H9 (cell line): ENCODE measurements at places on chromosomes 3 and 15. TPM values are rescaled to one million over a fixed set of nuclear protein-coding genes. Genes with fewer than 3 reads are reported as not detected.

The DAZL gene
- 21.2 and 21.7 TPM in 2 replicates for total RNA-seq

The ABCC5 gene
- total RNA-seq, result 32.5 and 37.6 TPM in 2 replicates

DNA sequence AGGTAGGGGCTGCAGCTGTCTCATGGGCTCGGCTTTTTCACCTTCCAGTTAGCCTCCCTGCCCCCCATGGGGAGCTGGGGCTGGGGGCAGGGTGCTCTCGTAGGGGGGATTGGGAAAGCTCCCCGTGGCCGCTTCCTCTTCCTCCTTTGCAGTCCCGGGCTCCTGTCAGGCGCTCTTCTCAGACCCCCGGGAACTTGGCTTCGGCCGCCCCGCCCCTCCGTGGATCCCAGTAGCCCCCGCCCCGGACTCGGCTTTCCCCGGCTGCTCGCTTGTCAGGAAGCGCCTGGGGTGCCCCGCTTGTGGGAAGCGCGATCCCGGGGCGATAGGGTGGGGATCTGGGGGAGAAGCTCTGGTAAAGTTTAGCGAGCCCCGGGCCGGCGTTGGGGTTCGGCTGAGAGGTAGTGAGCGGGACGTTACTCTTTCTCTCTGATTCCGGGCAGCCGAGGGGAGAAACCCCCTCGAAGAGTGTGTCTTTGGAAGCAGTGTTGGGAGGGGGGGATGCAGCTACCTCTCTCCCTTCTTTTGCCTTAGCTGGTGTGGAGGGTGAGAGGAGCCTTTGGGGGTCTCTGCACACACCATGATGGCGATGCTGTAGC is 611 bp downstream of the PIAS1 start:
- peaks cover 2% of the 10 kb centered on the region; the same call in 1 of the 2 replicates for H3K4me1 ChIP-seq
- H3K4me3 ChIP-seq, result peak overlapping the region; percentile 90
- H3K27me3 ChIP-seq, result no peaks in the 10 kb centered on the region
- DNase-seq, result peak; percentile 71

- H3K4me1 ChIP-seq, result peaks cover 3% of the 10 kb centered on the region; the same call in 1 of the 2 replicates
- peaks cover 10% of the 10 kb centered on the region for H3K36me3 ChIP-seq
- no peak overlapping the region for H3K27ac ChIP-seq
- DNase-seq, result no peak
- no peak overlapping the region for H3K4me3 ChIP-seq
Observed at GRCh38 chr15:80564056-80564455, 131.1 kb upstream of the ABHD17C start.

DNA sequence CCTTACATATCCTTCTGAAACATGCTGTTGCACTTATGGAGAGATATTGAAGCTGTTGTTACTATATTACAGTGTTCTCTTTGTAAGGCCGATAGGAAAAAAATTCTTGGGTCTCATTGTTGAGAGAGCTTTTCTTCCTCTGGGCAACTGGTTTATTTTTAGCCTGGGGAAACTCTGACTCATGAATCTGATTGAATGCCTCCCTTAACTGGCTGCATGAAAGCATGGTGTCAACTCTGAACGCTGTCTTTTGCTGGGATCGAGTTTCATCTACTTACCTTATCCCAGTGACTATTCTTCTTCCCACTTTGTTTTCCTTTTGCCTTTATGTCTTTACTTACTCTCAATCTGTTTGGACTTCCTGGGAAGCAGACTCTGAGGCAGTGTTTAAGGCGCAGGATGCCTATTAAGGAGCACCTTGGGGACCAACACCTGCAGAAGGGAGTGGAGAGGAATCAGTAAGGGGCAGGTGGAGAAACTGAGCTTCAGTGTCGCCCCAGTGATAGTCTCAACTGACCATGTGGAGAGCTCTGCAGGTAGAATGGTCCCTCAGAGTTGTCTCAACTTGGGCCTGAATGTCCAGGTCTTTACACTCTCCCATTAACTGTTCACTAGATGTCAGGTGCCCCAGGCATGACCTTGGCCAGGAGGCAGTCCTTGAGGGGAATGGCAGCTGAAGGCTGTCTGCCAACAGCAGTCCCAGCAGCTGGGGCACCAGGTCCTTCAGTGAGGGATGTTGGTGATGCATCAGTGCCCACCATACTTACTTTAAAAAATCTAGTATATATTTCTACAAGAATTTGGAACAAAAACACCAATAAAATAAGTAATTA is 88.9 kb upstream of the CCNL1 start:
- no peaks in the 10 kb centered on the region for H3K27me3 ChIP-seq
- H3K27ac ChIP-seq, result no peak overlapping the region
- no peaks in the 10 kb centered on the region for H3K36me3 ChIP-seq
- peaks cover 3% of the 10 kb centered on the region; the same call in 1 of the 2 replicates for H3K4me1 ChIP-seq
